ENCODE measurements at places on chromosomes 2 and 18. TPM values are rescaled to one million over a fixed set of nuclear protein-coding genes. Genes with fewer than 3 reads are reported as not detected.

- DNase-seq = no peak
These were observed 48.6 kb downstream of the EML6 start for GRCh38 chr2:54772110-54772509.

RFTN2 gene
- 18.7 TPM for polyA plus RNA-seq

LIPG gene
- polyA plus RNA-seq = 4.8 TPM

DNA sequence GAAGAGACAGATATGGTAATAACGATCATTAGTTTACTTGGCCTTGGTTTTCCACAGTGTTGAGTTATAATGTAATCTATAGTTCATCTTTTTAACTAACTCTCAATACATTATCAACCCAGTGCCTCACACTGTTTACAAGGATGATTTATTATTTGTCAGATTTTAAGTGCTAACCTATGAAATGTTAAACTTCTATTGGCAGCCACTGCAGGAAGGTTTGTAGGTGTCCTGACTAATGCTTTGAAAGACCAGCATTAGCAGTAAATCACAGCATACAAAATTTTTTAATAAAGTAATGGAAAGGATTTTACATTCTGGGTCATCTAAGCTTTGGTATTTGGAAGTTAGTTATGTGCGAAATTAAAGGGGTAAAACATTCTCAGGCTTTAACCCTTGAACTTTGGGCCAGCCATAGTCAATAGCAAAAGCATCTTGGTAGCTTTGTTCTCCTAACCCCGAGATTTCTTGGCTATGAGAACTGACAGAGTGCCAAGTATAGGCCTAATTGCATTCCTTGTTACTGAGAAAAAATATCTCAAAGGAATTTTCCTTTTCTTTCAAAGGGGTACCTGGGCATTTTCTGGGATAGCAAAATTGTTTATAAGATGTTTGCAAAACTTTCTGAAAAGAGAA lies 30.6 kb downstream of the SPATS2L start:
- no peak for DNase-seq

SCN3A gene
- 0.87 TPM for polyA plus RNA-seq

DNA sequence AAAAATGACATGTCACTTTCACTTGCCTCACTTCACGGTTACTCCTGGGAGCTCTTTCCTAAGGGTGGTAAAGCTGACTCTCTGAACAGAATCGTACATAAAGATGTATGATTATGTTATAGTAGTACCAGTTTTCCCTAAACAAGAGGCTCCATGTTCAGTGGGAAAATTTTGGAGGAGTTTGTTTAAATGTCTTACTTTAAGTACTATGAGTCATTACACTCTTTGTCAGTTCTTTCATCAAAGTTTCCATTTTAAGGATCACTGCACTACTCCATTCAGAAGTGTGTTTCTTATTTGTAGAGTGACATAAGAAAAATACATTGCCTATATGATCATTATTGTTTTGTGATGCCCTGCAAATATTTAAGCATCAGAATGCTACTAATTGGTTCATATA lies 121.1 kb upstream of the FIGN start:
- no peak for DNase-seq

DNA sequence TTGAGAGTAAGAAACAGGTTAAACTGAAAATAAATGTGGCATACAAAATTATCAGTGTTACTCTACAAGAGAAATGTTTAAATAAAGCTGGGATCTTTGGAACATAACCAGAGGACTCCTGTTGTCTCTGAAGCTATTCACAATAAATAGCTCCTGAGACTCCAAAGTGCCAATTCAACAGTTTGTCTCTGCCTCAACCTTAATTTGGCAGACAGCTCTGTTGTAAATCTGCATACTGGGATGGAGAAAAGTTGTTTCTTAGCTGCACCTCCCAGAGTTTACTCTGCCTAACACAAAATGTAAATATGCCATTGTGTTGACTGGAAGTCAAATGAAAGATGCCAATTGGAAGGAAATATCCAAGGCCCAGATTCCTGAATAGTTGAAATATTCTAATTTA lies 238.5 kb upstream of the EPHA4 start:
- DNase-seq = no peak

PTH2R gene
- 0.25 TPM for polyA plus RNA-seq

MREG gene
- 2.4 TPM for polyA plus RNA-seq

IL1RL1 gene
- not detected for polyA plus RNA-seq

BMP10 gene
- not detected for polyA plus RNA-seq

DNA sequence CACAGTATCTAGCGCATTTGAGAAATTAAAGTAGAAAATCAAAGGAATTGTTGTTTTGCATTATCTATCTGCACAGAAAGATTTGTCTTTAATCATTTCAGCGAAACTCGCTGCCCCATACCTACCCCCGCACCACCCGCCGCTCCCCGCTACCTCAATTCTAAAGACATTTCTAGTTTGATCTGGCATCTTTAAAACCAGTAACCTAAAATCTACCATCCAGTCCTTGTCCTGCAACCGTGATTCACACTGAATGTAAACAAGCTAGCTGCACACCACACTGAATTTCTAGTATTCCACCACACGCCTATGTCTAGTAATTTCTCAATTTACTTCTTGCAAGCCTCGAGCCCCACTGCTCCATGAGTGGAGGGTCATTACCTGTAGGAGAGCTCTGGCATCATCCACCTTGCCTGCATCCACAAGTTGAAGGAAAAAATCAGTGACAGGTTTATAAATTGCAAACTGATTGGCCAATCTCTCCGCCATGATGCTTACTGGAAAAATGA lies 60.1 kb downstream of the ABCG8 start:
- no peak for DNase-seq

- DNase-seq = no peak
These were observed 50.1 kb downstream of the ST3GAL5 start for GRCh38 chr2:85838641-85839040.

GREB1L gene
- 12.2 TPM for polyA plus RNA-seq

CFC1 gene
- not detected for polyA plus RNA-seq

GRCh38 chr2:88709181-88709631 lies 17.7 kb downstream of the RPIA start:
- DNase-seq = peak; percentile 61

IHH gene
- polyA plus RNA-seq = 0.09 TPM

PARD6G gene
- polyA plus RNA-seq = 15.9 TPM

DNA sequence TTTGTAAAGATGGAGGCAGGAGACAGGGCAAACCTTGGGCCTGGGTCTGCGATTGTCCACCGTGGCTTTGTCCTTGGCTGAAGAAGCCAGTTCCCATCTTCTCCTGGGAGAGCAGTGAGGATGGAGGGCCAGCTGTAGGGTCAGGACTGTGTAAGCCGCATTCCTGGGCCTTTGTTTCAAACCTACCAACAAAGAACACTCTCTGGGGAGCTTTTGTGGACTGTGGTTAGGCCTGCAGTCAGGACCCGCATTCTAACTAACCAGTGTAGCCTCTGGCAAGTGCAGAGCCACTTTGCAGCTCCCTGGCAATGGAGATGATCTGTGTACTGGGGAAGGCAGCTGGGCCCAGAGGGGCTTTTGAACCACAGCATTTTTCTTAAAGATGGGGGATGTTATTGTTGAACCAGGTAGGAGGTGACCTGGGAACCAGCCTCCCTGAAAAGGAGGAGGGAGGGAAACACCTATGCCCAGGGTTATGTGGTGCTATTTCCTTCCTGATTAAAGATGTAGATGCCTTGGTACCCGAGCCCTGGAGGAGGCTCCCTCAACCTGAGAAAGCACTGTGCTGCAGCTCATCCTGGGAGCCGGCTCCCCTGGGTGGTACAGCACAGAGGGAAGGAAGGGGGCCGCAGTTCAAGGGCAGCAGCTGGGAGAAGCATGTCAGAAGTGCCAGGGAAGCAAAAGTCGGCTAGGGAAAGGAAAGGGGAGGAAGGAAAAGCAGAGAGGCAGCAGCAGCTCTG lies 12.7 kb upstream of the SMAD4 start:
- DNase-seq = no peak

CDKL4 gene
- not detected for polyA plus RNA-seq

DNA sequence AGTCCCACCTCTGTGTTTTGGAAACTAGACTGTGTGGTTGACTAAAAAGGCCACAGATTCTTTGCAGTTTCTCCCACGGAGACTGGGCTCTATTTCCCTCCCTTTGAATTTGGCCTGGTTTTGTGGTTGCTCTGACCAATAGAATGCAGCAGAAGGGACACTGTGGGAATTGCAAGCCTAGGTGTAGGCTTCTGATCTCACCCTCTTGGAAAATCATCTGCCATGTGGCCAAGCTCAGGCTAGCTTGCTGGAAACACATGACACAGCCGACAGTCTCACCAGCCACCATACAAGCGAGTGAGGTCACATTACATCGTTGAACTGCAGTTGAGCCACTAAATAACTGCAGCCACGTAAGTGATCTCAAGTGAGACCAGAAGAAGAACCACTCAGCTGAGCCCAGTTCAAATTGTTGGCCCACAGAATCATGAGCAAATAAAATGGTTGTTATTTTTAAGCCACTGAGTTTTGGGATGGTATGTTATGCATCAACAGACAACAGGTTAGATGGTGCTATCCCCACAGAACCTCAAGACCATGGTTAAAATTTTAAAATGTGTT lies 319.1 kb upstream of the MEX3C start:
- DNase-seq = no peak

HTR2B gene
- polyA plus RNA-seq = 0.18 TPM

GRCh38 chr18:58264840-58265239 lies 220.8 kb downstream of the NEDD4L start:
- DNase-seq = no peak

- DNase-seq = no peak
These were observed 896.5 kb upstream of the PIK3C3 start for GRCh38 chr18:41058351-41059125.

- DNase-seq = no peak
These were observed 41.3 kb downstream of the HDLBP start for GRCh38 chr2:241274127-241274526.

GRCh38 chr2:145260081-145260480 lies 740.2 kb upstream of the ZEB2 start:
- DNase-seq = no peak

DNA sequence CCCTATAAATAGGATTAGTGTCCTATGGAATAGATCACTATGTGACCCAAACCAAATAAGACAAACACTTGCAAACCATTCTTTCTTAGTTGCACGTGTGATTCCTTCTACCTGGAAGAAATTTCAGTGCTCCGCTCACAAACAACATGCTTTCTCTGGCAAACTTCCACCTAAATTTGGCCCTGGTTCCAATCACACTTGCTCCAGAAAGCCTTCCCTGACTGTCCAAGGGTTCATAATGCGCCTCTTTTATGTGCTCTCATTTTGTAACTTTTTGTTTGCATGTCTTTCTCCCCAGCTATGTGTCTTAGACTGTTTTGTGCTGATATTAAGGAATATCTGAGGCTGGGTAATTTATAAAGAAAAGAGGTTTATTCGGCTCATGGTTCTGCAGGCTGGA lies 69.8 kb downstream of the GRB14 start:
- no peak for DNase-seq

SPR gene
- 3.6 TPM for polyA plus RNA-seq

GRCh38 chr2:70356941-70357683 lies 55.2 kb upstream of the FAM136A start:
- no peak for DNase-seq

SERPINB7 gene
- 0.20 TPM for polyA plus RNA-seq

- no peak for DNase-seq
These were observed 594.9 kb upstream of the ID2 start for GRCh38 chr2:8086796-8087479.

GRCh38 chr2:34474646-34475045 lies 875.5 kb upstream of the FAM98A start:
- no peak for DNase-seq

- DNase-seq = no peak
These were observed 146.3 kb upstream of the TWIST2 start for GRCh38 chr2:238701341-238702206.

DNA sequence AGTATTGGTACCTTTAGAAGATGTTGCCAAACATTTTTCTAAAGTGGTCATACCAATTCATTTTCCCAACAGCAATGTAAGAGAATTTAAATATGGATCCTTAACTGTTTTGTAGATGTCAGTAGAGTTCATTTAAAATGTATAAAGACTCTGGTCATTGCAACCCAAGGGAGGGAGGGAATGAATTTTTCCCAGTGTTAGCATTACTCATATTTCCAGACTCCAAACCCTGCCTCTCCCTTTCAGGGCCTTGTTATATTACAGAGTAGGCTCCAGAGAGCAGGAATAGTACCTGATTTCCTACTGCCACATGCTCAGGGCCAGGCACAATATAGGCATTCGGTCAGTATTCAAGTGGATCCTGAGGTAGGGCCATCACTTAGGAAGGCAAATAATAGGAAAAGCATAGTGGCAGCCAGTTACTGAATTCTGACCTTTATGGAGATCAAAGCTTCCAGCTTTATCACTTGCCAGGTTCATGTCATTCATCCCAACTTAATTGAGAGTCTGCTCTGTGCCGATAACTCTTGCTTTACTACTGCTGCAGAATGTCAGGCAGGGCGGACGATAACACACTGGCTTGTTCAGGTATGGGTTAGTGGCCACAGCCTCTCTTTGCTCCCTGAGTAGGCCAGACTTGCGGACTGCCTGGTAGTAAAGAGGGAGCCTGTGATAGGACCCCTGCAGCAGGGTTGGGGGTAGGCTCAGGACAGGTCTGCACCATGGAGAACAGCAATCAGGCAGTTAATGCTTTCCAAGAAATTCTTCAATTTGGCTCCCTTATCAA lies 75.3 kb downstream of the OSBPL6 start:
- DNase-seq = no peak

MYL12B gene
- 283 TPM for polyA plus RNA-seq

DNA sequence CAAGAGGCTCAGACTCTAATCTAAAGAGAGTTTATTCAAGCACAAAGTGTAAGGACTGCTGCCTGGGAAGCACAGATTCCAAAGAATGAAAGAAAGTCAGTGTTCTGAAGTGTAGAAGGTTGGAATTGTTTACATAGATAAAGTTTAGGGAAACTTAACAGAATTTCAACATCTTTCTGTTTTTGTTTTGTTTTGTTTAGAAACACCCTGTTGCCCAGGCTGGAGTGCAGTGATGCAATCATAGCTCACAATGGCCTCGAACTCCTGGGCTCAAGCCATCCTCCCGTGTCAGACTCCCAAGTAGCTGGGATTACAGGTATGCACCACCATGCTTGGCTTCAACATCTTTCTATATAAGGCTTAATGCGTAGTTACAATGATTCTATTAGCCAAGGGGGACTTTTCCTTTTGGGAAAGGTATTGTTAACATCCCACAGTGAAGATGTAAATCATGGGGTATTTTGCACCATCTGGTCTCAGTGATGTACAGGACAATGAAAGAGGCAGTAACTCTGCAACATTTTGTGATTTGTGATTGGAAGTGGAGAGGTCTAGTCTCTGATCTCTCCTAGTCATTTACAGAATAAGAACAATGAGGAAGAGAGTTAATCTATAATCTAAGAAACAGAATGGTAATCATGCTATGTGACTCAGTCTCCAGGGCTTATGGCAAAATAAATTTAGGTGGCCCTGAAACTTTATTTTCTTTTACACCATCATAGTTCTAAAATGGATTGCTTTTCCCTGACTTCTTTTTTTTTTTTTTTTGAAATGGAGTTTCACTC lies 45.6 kb upstream of the MSH6 start:
- no peak for DNase-seq

- no peak for DNase-seq
These were observed 713.0 kb downstream of the TDRD15 start for GRCh38 chr2:21836719-21837118.

DNA sequence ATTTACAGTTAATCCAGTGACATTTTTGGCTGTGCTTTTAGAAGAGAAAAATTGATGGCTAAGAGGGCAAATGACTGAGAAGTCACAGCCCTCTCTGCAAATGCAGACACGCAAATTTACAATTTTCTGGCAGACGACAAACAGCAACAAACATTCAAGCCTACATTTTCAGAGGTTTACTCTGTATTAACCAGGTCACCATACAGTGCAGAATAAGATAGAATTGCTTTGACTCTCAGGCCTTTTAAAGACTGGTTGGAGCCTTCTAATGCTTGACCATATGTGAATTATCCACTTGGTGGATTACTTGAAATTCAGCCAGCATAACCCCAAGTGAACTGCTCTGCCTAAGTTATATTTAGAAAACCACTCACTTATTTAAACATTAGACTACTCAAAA lies 280.9 kb upstream of the STON1 start:
- DNase-seq = peak; percentile 70
